ENCODE measurements at places on chromosomes 12 and 14.

GRCh38 chr14:57089901-57090300 lies 178.8 kb downstream of the EXOC5 start:
- H3K36me3 ChIP-seq: no peaks in the 10 kb centered on the region
- H3K27me3 ChIP-seq: no peaks in the 10 kb centered on the region
- no peak overlapping the region for H3K27ac ChIP-seq

DNA sequence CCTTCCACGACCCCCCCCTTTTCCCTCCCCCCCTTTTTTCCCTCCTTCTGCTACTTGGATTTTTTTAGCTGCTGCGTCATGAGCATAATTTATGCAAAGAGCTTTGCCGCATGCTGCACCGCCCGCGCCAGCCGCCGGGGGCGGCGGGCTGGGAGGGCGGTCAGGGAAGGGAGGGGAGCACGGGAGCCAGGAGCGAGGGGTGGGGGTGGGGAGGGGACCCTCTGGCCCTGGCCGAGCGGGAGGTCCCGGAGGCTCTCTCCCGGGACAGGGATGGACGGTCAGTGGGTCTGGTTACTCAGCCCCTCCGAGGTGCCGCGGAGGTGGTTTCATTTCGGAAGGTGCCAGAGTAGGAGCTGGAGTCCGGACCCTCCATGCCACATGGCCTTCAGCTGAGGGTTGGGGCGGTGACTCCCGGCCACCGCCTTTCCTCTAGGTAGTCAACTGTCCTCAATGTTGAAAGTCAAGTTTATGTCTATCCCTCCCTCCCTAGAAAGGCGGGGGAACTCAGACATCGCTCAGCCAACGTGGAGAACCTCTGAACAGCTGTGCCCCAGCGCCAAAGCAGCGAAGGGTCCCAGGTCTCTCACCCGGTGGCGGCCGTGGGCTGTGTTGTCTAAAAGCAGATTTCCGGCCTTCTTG lies at the start of gene POU6F1:
TSS of gene POU6F1 (minus strand) at position 95 of the 639 bp plus-strand sequence. CDS start 11,226 bp downstream, outside the sequence.
- no peaks in the 10 kb centered on the region for H3K36me3 ChIP-seq
- H3K27ac ChIP-seq: peak within 1 kb of the TSS; percentile 99
- peaks cover 25% of the 10 kb centered on the region for H3K4me1 ChIP-seq
- DNase-seq: peak; percentile 88
- H3K4me3 ChIP-seq: peak within 1 kb of the TSS; percentile 89

DNA sequence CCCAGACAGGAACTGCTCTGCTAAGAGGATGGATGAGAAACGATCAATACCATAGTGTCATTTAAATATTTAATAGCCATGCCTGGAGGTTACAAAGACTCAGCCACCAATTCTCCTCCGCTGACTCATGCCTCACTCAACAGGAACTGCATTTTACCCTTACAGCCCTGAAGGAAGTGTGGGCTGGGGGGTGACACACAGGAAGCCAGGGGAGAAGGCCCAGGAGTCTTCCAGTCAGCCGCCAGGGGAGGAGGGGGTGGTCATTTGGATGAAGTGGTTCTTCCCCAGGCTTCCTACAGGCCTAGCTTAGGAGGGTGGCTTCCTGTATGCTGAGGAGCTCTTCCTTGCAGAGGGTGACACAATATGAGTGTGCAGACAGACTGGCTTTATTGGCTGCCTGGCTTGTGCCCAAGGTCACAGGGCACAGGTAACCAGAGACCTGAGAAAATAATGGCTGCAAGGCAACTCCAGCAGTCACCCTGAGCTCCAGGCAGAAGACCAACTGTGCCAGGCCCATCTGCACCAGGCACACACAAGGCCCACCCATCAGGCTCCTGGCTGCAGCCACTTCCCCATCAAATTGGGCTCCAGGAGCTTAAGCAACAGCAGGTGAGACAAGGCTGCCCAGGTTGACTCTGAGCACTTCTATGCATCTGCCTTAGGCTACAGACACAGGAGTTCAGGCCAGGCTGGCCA lies 30.6 kb upstream of the RPLP0 start:
- no peaks in the 10 kb centered on the region for H3K27me3 ChIP-seq
- peak; percentile 79 for DNase-seq
- no peak overlapping the region for H3K4me3 ChIP-seq
- peak overlapping the region; percentile 90 for H3K27ac ChIP-seq
- peaks cover 97% of the 10 kb centered on the region for H3K4me1 ChIP-seq
- H3K36me3 ChIP-seq: no peaks in the 10 kb centered on the region

GRCh38 chr12:113413488-113413939 lies 8.7 kb upstream of the SDSL start:
- no peaks in the 10 kb centered on the region for H3K36me3 ChIP-seq
- no peaks in the 10 kb centered on the region for H3K4me1 ChIP-seq
- H3K4me3 ChIP-seq: no peak overlapping the region
- H3K27ac ChIP-seq: no peak overlapping the region
- peaks cover 12% of the 10 kb centered on the region for H3K27me3 ChIP-seq

Data from sigmoid colon (tissue), 7 donors.